ENCODE measurements at places on chromosomes 16 and 17.

GRCh38 chr17:7444682-7445618 is at the start of gene CHRNB1:
Gene CHRNB1, plus strand, starts transcription at chr17:7445061. Its CDS starts 67 bp downstream, at chr17:7445128.
- DNase-seq: no peak

DNA sequence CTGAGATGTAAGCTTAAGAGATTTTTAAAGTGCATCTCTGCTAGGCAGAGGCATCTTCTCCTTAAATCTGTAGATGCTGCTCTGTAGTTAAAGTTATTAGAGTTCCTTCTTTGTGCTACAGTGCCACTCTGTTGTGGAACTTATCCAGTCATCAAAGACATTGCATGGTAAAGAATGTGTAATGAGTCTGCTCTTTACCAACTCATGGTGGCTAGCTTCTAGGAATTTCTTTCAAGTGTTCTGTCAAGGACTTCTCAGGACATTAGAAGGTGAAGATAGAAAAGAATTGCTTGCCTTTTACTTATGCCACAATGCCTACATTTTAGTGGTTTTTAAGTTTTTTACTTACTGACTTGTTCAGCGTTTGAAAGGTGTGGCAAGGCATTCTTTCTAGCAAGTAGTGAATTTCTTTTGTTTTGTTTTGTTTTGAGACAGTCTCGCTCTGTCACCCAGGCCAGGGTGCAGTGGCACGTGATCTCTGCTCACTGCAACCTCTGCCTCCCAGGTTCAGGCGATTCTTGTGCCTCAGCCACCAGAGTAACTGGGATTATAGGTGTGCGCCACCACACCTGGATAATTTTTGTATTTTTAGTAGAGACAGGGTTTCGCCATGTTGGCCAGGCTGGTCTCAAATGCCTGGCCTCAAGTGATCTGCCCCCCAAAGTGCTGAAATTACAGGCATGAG is 20.3 kb upstream of the ARL2BP start:
- no peak for DNase-seq

GRCh38 chr16:59658572-59658971 is 924.5 kb upstream of the GOT2 start:
- DNase-seq: no peak

- no peak for DNase-seq
Measured at GRCh38 chr16:59213952-59214351, 479.8 kb upstream of the GOT2 start.

- DNase-seq: no peak
Measured at GRCh38 chr17:41535764-41536481, 7.8 kb upstream of the KRT19 start.

DNA sequence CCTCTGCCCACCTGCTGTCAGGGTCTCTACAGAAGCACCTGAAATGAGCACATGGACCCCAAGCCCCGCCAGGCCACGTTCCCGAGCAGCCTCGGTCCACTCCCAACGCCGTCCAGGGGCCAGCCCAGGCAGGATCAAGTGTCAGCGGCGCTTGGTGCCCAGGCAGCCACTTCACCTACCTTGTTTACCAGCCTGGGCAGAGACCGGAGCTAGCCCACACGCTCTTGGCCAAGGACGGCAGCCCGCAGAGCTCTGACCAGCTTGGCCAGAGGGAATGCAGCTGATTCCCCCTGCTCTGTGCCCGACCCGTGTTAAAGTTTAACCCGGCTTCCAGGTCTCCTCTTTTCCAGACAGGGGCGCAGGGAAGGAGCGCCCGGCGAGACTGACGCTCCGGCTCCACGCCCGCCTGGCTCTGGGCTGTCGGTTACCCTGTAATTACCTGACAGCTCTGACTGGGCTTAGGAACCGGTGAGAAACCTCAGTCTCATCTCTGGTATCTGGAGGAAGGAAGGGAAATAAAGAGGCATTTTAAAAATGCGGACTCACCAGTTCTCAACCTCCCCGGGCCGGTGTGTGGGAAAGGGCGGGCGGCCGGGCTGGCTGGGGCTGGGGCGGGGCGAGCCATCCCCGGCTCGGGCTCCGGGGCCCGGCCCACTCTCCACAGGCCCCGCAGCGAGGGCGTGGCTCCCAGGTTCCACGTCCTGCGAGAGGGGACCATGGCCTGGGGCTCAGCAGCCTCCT is 4.6 kb downstream of the KIFC3 start:
- no peak for DNase-seq
